ENCODE measurements at places on chromosomes 12 and 14.

DNA sequence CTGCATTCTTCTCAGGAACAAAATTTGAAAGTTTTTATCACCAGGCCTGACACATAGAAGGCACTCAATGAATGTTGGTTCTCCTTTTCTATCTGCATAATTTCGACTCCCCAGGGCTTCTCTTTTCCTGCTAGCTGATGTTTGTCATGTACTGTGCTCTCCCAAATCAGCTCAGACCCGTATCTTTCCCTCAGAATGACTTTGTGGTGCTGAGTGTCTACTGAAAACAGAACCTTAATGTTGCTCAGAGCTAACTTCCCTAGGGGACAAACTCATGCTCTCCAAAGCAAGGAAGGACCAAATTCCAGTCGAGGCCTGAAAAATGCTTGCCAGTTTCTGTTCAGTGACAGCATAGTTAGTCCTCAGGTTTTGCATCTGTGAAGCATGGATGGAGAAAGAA, 1.9 kb downstream of the ARHGDIB start:
- no peak for DNase-seq

DNA sequence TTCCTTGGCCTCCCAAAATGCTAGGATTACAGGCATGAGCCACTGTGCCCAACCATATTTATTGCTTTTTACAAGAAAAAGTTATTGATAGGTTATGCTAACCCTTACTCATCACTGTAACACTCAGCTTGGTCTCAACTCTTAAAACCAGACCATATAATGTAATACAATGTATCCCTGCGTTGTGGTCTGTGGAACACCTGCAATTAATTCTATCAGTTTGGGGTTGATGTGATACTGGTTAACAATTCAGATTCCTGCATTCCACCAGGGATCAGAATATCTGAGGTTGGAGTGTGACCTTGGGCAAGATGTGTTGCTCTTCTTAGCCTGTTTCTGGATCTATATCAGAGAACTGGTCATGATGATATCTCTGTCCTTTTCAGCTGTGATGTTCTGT, 419.0 kb downstream of the RAD51B start:
- no peak for DNase-seq

GRCh38 chr12:124007826-124008570, 35.0 kb downstream of the ZNF664 start:
- no peak for DNase-seq

DNA sequence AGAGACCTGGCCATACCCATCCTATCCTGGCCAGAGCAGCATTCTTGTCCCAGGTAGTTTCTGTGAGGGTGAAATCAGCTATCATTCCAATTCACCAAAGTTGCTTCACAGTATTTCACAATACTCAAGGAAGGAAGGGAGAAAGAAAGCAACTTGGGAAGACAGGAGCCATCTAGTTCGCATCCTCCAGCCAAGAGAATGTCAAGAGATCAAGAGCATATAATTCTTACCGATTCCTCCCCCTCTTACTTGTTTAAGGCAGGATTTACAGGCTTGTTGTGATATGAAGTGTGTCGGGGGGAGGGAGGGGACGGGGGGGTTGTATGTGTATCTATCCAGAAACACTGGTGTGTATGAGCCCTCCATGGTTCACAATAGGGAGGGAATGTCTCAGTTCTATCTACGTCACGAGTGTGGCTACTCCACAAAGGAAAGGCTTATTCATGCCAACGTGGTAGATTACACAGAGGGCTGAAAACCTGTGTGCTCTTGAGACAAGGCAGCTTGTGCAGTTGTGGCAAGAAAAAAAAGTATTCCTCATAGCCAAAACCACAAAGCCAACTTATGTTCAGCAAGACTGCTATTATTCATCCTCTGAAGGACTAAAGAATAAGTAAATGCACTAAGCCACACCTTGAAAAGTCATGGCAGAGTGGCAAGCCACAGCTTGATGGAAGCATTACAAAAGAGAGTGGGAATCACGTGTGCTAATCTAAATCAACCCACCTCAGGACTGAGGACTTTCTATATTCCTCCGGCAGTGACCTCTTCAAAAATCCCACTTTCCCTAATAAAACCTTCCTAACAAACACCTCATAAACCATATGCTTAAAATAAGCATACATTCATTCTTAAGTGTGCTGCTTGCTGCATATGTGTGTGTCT, 35.0 kb downstream of the CORO1C start:
- no peak for DNase-seq

DNA sequence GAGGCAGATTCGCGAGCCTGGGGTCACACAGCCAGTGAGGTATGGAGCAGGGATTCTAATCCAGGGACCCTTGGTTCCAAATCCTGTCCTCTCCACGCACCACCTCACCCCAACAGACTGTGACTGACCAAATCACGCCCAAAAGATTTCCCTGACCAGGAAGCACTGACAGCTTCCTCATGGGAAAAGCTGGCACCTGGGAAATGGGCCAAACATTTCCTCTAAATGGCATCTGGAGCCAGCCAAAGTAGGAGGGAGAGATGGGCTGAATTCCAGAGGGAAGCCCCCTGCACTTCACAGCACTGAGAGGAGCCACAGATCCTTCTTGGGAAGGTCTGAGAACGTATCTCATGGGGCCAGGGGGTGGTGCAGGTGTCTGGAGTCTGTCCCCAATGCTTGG, 28.8 kb downstream of the CCDC92 start:
- DNase-seq, result no peak

DNA sequence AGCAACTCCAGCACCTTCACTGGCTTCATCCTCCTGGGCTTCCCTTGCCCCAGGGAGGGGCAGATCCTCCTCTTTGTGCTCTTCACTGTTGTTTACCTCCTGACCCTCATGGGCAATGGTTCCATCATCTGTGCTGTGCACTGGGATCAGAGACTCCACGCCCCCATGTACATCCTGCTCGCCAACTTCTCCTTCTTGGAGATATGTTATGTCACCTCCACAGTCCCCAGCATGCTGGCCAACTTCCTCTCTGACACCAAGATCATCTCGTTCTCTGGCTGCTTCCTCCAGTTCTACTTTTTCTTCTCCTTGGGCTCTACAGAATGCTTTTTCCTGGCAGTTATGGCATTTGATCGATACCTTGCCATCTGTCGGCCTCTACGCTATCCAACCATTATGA, 6.8 kb downstream of the OR11G2 start:
- no peak for DNase-seq

- DNase-seq, result no peak
Observed at GRCh38 chr12:25771041-25771440, 187.4 kb upstream of the RASSF8 start.

DNA sequence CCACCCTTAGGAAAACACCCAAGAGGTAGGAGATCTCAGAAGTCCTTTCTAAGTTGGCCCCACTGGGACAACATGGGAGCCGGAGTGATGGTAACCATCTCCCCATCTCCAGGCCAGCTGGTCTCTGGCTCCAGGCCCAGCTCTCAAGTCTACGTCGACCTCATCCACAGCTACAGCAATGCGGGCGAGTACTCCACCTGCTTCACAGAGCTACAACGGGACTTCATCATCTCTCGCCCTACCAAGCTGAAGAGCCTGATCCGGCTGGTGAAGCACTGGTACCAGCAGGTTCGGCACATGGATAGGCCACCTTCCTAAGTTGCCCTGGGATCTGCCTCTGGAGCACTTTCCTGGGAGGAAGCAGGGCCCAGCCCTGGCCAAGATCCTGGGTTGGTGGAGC, 11.0 kb upstream of the OAS2 start:
- no peak for DNase-seq
